ENCODE measurements at places on chromosomes 3 and 15. TPM values are rescaled to one million over a fixed set of nuclear protein-coding genes. Genes with fewer than 3 reads are reported as not detected.

Gene NR2E3
- total RNA-seq: 0.37 TPM

DNA sequence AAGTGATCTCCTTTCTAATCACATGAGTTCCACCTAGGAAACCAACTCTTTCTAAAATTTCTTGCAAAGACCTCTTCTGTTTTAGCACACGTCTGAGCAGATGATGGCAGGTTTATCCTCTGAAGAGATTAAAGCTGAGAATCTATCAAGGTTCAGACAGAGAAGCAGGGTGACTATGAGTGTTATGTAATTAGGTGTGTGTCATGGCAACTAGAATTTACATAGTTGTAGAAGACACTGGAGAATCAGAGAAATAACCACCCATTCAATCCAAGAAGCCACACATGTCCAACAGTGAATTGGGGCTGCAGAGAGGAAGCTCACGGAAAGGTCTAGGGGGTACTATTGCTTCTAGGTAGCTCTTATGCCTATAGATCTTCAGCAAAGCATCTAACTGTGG is 600.5 kb downstream of the PYDC2 start:
- no peak for DNase-seq

- no peak for DNase-seq
Observed at GRCh38 chr3:102810937-102811336, 376.1 kb downstream of the ZPLD1 start.

- no peak for DNase-seq
Observed at GRCh38 chr3:109707617-109708016, 370.3 kb upstream of the DPPA4 start.

Gene ALG1L2
- total RNA-seq: not detected

DNA sequence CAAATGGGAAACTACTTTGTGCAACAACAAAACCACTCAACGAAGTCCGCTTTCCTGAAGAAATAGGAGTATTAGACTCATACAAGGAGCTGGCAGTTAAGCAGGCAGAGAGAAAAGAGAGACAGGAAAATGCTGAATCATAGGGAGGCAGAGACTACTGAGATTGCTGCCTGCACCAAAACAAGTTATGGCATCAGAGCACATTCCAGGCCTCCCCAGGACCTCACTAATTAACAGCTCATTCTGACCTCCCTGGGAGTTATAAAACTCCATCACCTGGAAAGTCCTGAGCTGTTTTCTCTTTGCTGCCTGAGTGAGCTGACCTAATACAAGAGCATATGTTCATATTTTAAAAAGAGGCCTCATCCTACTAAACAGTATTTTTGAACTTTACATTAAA is 741.0 kb downstream of the MCTP2 start:
- DNase-seq: peak; percentile 11

GRCh38 chr3:6779140-6779539 is 81.8 kb upstream of the GRM7 start:
- no peak for DNase-seq

Gene EXD1
- total RNA-seq: not detected

Gene MCF2L2
- total RNA-seq: 1.2 TPM

Gene TFRC
- total RNA-seq: 183 TPM

DNA sequence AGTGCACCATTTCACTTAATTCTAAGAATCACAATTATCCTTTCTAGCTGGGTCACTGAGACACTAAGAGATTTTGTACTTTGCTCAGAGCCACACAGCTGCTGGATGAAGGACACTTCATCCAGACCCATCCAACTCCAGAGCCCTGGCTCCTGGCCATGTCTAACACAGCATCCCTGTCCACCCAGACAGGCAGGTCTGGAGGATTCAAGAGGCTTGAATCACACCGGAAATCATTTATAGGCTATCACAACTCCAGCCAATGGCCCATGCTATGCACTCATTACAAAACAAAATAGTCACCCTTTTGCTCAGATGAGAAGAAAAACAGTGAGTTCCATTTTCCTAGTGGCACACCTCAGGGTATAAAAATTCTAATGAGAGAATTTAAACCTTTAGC is 198.2 kb upstream of the LMCD1 start:
- no peak for DNase-seq

GRCh38 chr15:37057831-37058230 is 42.5 kb downstream of the MEIS2 start:
- no peak for DNase-seq

Gene CAMK2N2
- total RNA-seq: not detected

Gene CHRNA5
- 21.0 TPM for total RNA-seq

Gene SIDT1
- total RNA-seq: not detected

Gene GRK7
- not detected for total RNA-seq

Gene PXK
- total RNA-seq: 28.3 TPM

Gene TTLL13
- 0.43 TPM for total RNA-seq

Gene DGKG
- 14.5 TPM for total RNA-seq

Gene SERPINI2
- total RNA-seq: not detected

GRCh38 chr3:52197499-52197841 is 490 bp upstream of the ALAS1 start:
- DNase-seq: no peak

Gene ITGA11
- 0.12 TPM for total RNA-seq

DNA sequence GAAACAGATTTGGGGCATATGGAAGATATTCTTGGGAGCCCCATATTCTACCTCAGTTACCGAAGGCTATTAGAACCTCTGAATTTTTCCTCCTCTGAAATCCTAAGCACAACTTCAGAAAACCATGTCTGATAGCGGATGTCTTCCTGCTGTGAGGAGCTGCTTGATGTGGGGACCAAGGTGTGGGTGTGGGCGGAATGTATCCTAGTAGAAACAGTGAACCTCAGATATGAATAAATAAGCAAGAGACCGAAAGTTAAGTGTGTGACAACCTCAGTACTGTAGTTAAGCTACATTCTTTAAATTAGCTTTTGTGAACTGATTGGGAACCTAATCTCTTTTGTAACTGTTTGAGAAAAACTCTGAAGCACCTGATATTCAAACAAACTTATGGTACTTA is 46.9 kb downstream of the SENP2 start:
- DNase-seq: no peak

Gene LNP1
- total RNA-seq: 3.1 TPM

GRCh38 chr3:14969671-14970070 is 22.3 kb downstream of the NR2C2 start:
- no peak for DNase-seq

Data from NCI-H460 (cell line).